ENCODE measurements at places on chromosomes 4 and X. TPM values are rescaled to one million over a fixed set of nuclear protein-coding genes. Genes with fewer than 3 reads are reported as not detected.

XAGE1B gene
- not detected for total RNA-seq

MPP1 gene
- total RNA-seq, result 29.0 TPM

HSD17B13 gene
- total RNA-seq, result 0.09 TPM

GC gene
- not detected for total RNA-seq

SORCS2 gene
- total RNA-seq, result 0.06 TPM

UBA6 gene
- total RNA-seq, result 88.2 TPM

SMC1A gene
- 159 TPM for total RNA-seq

PHOX2B gene
- total RNA-seq, result not detected

LDOC1 gene
- total RNA-seq, result 1.3 TPM

SSX2B gene
- not detected for total RNA-seq

SLITRK2 gene
- not detected for total RNA-seq

RPL34 gene
- total RNA-seq, result 912 TPM

GRK4 gene
- total RNA-seq, result 4.4 TPM

GAGE13 gene
- total RNA-seq, result not detected

SPARCL1 gene
- total RNA-seq, result not detected

H2BW2 gene
- not detected for total RNA-seq

PRDM8 gene
- total RNA-seq, result 21.7 TPM

TENM3 gene
- total RNA-seq, result not detected

GPR143 gene
- not detected for total RNA-seq

DGAT2L6 gene
- total RNA-seq, result not detected

CXCL13 gene
- not detected for total RNA-seq

STPG2 gene
- not detected for total RNA-seq
